Prostate gland (tissue), 2 donors: ENCODE measurements at places on chromosomes 12 and 14.

GRCh38 chr12:21337453-21337852 lies 2.7 kb upstream of the SLCO1A2 start:
- no peak for DNase-seq

GRCh38 chr12:101666052-101666728 lies 31.2 kb upstream of the CHPT1 start:
- DNase-seq = no peak

DNA sequence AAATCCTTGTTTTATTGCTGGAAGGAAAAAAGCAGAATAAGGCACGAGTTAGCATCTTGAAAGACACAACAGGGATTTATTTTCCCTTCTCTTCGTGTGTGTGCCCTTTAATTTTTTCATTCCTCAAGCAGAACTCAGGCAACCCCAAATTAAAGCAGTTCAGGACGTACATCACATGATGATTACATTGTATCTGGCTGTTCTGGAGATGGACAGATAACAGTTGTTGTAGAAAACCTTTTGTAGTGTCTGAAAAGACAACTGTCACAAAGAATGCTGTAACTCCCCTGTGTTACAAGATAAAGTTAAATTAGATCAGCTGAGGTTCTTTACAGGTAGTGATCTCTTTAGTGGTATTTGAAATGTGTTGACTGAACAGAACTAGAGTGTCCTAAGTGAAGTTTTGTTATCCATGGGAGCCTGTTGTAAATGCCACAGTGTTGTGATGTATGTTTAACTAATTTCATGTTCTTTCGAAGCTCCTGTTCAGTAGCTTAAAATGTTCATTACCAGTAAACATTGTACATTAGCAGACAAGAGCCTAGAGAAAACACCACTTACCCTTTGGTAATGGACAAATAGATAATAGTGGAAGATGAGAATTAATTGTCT lies 58.5 kb downstream of the TMTC2 start:
- DNase-seq = no peak

GRCh38 chr12:10610188-10610587 lies 3.2 kb downstream of the MAGOHB start:
- DNase-seq = no peak

DNA sequence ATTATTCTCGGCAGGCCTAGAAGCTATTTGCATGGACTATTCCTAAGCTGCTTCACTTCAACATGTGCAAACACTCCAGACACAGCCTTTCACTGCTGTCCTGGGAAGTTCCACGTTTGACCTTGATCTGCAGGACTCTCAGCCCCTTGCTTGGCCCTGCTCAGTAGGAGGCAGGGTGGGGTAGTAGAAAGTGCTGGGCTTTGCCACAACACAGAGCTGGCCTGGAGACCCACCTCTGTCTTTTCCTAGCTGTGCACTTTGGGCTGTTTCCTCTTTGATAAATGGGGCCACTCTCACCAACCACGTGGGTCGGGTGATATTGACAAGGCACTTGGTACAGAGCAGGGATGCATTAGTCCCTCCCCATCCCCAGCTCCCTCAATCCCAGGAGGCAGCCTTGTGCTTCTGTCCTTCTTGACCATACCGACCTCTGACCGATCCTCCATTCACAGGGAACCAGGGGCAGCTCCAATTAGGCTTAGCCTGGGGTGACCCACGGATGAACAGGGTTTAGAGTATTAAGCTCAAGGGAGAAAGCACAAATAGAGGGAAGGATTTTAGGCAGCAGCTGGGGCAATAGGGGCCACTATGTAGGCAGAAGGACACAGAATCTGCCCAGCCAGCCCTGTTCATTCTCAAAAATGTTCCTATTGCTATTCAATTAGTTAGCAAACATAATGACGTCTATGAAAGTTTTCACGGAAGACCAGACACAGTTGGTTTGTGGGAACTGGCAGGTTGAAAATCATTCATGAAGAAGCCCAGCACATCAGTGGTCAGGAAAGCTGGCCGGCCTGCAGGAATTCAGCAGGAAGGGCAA lies 63.3 kb downstream of the SYNE3 start:
- DNase-seq = no peak

- DNase-seq = no peak
Observed at GRCh38 chr14:104105071-104105821, 19.7 kb downstream of the ASPG start.

- no peak for DNase-seq
Observed at GRCh38 chr14:29262979-29263378, 496.4 kb downstream of the FOXG1 start.

DNA sequence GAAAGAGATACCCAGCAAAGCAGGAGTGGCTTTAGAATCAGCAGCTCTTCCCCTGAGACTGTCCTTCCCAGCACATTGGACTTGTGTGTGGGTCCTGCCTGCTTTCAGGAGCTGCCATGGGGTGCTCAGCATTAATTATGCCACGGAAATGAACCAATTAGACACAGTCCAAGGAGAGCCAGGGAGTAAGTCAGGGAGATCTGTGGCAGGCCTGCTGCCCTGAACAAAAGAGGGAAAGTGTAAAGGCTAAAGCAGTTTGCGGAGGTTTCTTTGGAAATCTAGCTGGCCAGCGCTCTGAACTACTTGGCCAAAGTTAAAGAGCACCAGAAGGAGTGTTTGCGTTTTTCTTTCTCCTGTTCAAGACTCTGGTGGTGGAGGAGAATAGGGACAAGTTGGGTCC lies 65.7 kb upstream of the SRSF5 start:
- no peak for DNase-seq

DNA sequence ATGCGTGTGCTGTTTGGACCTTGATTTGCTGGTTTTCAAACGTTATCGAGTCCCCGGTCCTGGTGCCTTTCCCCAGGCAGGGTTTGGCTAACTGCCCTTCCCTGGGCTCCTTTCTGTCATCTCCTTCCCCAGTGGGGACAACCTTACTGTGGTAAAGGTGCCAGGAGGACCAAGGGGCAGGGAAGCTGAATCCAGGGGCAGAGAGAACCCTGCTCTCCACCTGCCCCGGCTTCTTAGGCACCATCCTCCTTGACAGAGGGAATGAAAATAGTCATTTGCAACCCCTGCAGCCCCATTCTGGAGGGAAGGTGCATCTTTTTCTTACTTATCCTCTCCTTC lies 5.0 kb downstream of the CEBPE start:
- DNase-seq = no peak

GRCh38 chr14:66163023-66163422 lies 323.1 kb upstream of the CCDC196 start:
- DNase-seq = no peak

- DNase-seq = no peak
Observed at GRCh38 chr12:6116471-6117021, 7.9 kb downstream of the VWF start.

- DNase-seq = no peak
Observed at GRCh38 chr12:44582521-44582920, 293.6 kb downstream of the NELL2 start.

GRCh38 chr14:99774556-99775307 lies 18.5 kb upstream of the EML1 start:
- no peak for DNase-seq

GRCh38 chr12:27967551-27968054 lies 4.9 kb downstream of the PTHLH start:
- DNase-seq = no peak

DNA sequence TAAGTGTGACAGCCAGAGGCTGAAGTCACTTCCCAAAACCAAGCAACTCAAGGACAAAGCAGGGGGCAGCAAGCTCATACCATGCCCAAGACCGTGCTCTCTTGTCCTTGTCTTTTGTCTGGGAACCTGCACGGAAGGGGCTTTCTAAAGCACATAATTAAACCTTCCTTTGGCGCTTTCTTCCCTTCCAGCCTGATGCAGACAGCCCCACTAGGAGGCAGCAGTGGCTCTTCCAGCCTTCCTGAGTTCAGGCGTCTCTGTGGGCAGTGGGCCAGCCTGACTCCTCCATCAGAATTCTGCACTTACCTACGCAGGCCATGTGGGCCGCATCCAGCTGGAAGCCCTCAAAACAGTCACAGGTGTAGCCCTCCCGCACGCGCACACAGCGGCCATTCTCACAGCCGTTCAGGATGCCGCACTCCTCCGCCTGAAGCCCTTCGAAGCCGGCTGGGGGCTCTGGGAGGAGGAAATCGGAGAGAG lies 7.6 kb downstream of the ISCA2 start:
- DNase-seq = peak; percentile 76
